NCI-H345 (cell line): ENCODE measurements at places on chromosomes 7 and 10.

- DNase-seq = no peak
These were observed 14.9 kb upstream of the SLIT1 start for GRCh38 chr10:97200616-97201015.

GRCh38 chr7:69932034-69932628, 333.9 kb downstream of the AUTS2 start:
- DNase-seq = peak; percentile 65

GRCh38 chr10:102683736-102684135, 30.5 kb downstream of the ARL3 start:
- no peak for DNase-seq

DNA sequence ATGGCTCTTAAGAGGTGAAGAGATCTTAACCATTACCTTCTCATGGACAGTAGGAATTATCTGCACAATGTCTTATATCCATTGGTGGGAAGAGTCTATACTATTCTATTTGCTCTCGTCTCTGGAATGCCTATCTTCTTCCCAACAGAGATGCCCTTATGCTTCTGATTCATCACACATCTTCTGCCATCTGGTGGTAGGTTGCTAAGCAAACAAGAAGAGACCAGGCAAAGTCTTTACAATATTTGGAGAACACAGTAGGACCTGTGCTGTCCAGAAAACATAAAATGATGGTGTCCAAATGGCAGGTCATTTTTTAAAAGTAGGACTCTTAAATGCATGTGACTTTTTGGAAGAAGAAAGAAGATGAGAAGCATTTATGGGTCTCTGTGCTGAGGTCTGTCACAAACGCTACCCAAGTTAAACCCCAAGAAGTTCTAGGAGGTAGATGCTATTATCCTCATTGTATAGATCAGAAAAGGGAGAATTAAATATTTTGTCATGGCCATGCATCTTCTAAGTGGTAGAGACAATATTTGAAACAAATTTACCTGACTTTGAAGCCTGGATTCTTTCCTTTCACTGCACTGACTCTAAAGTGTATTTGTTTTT, 67.8 kb upstream of the NXPH1 start:
- DNase-seq = peak; percentile 70

GRCh38 chr10:122331615-122332446, 42.7 kb upstream of the PLEKHA1 start:
- no peak for DNase-seq

- no peak for DNase-seq
These were observed 161.2 kb downstream of the SVIL start for GRCh38 chr10:29473406-29474100.

DNA sequence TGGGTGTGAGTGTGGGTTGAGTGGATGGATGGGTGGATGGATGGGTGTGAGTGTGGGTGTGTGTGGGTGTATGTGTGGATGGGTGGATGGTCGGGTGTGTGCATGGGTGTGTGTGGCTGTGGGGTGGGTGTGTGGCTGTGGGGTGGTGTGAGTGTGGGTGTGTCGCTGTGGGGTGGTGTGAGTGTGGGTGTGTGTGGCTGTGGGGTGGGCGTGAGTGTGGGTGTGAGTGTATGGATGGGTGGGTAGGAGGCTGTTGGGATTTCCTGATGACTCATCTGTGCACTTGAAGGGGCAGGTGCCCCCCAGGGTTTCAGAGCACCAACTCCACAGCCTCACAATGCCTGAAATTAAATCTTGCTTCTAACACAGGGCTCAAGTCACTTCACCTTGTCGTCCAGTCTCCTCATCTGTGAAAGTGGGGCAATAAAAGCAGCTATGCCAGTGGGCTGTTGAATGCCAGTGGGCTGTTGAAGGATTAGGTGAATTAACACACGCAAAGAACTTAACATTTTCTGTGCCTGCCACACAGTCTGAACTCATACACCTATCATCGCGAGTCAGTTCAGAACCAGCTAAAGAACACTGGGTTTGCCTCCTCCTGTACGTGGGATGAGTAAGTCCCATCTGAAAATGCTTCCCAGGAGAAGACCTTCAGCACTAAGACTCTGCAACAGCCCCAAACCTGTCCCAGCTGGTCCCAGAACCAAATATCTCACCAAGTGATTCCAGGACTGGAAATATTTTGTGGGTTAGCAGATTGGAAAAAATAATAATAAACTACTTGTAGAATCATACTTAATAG, 32.0 kb downstream of the SFMBT2 start:
- DNase-seq = no peak

DNA sequence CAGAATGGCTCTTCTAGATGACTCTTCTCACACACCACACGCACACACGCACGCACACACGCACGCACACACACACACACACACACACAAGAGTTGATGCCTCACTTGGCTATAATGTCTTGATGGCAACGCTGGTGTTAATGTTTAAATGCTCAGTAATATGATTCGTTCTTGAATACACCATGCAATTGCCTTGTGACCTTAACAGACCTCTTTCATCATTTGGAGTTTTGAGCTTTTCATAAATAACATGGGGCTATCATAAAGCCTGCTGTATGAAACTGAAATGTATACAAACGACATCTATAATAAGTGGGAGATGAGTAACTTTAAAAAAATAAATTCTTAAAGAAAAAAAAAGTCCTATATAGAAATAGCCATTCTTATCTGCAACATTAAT, 8.2 kb downstream of the JCAD start:
- no peak for DNase-seq

- no peak for DNase-seq
These were observed 71.1 kb upstream of the SLC39A12 start for GRCh38 chr10:17880601-17881000.

DNA sequence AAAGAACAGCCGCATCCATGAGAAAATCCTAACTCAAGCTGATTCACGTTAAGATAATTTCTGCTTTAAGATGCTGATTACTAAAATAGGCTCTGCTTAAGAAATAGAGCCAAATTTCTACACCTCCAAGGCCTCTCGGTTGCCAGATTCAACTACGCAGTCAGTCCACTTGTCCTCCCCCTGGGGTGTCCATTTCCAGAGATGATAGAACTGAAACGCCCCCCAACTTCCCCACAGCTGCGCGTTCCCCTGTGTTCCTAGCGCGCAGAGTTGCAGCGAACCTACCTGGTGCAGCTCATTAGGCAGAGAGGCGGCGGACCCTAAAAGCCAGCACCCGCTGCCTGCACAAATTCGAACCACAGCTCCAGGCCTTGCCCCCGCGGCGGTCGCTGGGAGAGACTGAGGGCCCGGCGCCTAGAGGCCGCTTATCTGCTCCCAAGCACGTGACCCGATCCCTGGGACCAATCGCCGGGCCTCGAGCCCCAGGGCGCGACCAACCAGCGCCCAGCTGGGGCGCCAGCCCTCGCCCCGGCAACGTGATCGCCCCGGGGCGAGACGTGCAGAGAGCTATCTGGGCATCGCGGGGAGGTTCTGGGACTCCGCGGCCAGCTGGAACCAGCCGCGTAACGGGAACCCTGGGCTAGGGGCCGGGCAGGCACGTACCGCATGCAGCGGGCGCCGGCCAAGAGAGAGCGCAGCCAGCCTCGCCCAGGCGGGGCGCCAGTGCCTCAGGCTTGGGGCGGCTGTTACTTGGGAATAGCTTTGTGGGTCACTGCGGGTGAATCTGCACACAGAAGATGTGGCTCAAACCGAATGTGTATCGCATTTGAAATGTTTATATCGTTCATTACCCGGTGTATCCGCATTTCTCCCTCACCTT, at the start of gene PPP1R3C:
TSS of gene PPP1R3C (minus strand) at position 401 of the 880 bp plus-strand sequence. CDS start at position 299, 102 bp downstream.
- DNase-seq = peak; percentile 91

GRCh38 chr7:41878309-41879295, 175.7 kb upstream of the INHBA start:
- DNase-seq = no peak
